Esophagus squamous epithelium (tissue), 5 donors: ENCODE measurements at places on chromosomes 7 and 10.

DNA sequence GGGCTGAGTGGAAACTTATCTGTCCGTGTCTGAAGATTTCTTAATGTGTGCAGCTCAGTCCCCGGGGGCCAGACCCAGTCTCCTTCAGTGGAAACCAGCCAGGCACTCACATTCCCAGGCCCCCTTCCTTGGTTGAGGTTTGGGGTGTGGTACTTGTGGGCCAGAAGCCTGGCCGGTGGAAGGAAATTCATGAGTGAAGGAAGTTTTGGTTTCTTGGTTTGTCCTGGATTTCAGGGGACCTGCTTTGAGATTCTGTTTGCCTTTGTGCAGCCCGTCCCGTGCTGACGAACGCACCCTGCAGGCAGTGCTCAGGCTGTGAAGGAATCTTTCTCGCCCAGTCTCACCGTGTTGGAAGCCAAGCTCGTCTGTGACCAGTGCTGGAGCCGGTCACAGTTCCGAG lies 2.9 kb downstream of the INPP5A start:
- no peak for DNase-seq

GRCh38 chr10:110747609-110748464 lies 103.7 kb downstream of the RBM20 start:
- DNase-seq = no peak

GRCh38 chr10:69860271-69860670 lies 58.6 kb downstream of the COL13A1 start:
- DNase-seq = no peak

DNA sequence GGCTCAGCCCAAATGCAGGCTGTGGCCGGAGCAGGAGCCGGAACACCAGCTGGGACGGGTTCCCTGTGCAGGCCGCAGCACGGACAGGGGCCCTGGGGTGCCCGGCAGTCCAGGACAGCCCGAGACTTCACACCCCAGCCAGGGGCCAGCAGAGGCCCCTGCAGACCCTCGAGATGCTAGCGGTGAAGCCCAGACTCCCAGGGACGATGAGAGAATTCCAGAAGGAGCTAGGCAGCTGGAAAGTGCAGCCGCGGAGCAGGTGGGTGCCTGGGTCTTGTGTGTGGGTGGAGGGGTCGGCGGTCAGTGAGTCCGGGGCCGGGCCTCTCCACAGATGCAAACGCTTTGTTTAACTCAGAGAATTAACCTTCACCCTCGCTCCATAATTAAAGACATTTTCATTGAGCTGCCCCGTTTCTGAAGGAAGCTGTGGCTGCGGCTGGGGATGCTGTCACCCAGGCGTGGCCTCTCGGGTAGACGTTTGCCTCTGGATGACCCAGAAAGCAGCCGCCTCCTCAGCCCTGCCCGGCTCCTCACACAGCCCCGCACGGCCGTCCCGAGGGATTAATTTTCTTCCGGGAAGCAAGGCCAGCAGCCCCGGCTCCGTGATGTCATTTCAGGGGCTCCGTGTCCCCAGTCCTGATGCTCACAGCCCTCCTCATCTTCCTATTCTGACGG lies 26.5 kb downstream of the KNDC1 start:
- no peak for DNase-seq

GRCh38 chr7:128210590-128211570 lies 30.2 kb upstream of the LEP start:
- DNase-seq = no peak

DNA sequence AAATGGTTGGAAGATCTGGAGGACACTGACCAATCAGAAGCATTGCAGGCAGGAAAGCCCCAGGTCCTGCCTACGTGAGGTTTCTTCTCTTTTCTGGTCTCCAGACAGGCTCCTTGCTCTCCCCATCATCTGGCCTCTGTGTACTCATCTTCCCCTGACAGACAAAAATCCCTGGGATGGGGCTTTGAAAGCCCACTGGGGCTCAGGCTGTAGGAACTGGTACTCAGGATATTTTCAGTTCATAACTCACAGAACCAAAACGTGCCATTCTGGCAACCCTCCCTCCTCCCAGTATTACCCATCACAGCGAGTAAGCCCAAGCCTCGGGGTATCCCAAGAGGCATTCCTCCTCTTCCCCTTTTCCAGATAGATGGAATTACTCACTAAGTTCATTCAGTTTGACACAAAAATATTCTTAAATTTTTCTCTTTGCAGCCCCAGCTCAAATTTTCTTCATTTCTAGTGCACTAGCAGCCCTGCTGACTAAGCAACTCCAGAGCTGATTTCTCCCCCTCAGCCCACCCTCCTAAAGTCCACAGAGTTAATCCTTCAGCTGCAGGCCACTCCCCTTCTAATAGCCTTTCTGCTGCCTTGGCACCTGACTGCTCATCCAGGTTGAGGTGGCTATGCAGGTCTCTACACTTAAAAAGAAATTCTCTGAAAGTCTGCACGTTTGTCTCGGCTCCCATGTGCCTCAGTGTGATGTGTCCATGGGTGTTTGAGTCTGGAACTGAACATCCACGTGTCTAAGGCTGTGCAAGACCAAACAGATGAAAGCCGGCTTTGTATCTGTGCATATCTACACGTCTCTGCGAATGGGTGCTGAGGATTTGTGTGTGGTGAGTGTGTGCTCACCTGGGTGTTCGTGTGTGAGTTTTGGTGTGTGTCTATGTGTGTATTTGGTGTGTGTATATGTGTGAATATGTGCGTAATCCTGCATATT lies 331.4 kb downstream of the CCSER2 start:
- DNase-seq = no peak

DNA sequence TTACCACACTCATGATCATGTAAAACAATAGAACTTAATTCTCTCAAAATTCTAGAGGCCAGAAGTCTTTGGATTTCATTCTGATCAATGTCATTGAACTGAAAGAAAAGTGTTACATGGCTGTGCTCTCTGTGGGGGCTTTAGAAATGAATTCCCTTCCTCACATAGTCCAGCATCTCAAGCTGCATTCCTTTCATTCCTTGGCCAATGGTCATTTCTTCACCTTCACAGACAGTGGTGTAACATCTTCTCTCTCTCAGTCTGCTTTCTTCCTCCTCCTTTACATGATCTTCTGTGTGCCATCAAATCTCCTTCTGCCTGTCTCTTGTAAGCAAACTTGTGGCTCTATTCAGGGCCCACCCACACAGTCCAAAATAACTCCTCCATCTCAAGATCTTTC lies 735.3 kb downstream of the SUGCT start:
- no peak for DNase-seq
